ENCODE measurements at places on chromosomes 7 and 10.

- no peak for DNase-seq
These were observed 110.9 kb upstream of the CDC14C start for GRCh38 chr7:48813472-48813871.

- no peak for DNase-seq
These were observed 31.9 kb downstream of the DPCD start for GRCh38 chr10:101619983-101620382.

DNA sequence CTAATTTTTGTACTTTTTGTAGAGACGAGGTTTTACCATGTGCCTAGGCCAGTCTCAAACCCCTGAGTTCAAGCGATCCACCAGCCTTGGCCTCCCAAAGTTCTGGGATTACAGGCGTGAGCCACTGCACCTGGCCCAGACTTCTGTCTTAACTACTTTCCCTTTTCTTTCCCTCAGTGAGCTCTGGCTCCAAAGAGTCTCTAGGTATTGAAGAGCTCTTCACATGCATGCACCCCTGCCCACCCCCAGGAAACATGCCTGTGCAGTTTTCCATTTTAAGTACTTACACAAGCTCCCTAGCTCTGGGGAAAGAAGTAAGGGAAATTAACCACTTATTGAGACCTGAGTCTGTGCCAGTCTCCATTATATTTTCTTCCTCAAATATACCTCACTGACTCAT lies 2.0 kb downstream of the MYOZ1 start:
- no peak for DNase-seq

DNA sequence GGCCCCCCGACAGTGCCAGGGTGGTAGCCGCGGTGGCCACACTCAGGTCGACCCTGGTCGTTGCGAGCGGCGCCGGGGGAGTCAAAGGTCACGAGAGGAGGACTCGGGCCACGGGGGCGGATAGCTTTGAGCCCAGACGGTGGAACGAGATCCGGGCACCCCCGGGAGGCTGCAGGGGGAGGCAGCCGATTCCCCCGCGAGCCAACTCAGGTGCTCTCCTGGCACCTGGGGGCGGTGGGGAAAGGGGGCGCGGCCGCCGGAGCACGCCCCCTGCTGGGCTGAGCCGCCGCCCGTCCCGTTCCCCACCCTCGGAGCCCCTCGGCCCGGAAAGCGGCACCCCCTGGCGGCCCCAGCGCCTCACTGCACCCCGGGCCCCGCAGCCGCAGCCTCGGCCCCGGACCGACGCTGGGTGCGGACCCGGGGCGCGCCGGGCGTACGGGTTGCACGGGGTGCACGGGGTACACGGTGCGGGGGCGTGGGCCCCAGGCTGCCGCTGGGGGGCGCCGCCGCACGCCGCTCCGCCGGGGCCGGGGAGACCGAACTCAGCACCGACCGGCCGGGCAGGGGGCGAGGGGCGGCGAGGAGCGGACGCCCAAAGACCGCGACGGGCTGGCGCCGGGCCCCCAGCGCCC lies 521 bp upstream of the NYAP1 start:
- DNase-seq = peak; percentile 75

- no peak for DNase-seq
These were observed 407.7 kb downstream of the SH2D4B start for GRCh38 chr10:80945264-80945880.

GRCh38 chr7:2299870-2300512 lies 14.2 kb downstream of the SNX8 start:
- no peak for DNase-seq

DNA sequence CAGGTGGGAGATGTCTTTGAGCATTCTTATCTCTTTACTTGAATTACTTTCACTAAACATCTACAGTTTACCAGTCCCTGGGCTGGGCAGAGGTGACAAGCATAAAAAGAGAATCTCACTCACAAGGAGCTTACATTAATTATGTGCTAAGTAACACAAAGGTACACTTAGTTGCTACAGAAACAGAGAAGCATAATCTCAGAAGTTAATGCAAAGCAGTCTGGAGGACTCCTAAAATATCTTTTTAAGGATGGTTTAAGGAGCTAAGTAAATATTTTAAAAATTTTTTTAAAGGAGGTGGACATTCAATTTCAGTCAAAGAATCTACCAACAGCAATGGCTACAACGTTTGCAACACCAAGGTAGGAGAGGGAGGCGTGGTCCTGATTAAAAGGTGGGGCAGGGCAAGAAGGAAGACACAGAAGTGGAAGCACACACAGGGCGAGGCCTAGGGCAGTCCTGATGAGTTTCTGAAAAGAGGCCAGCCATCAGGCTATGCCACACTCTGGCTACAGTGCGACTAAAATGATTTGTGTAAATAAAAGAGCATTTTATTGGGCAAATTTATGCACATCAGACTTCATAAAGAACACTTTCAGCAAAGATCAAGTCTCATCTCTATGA lies 5.3 kb downstream of the LARP4B start:
- no peak for DNase-seq

GRCh38 chr7:69192134-69192533 lies 406.1 kb upstream of the AUTS2 start:
- DNase-seq = no peak

DNA sequence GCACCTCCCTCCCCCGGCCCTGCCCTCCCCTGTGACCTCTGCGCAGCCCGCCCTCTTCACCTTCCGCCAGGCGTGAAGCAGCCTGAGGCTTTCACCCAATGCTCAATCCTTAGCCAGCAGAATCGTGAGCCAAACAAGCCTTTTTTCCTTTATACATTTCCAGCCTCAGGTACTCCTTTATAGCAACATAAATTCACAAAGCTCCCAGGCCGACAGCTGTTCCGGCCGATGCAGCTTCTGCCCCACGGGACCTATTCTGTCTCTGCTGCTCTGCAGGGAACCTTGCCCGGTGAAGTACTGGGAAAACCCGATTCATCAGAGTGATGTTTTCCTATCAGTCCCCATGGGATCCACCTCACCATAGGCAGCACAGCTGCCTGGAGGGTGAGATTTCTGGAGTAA lies 87.4 kb downstream of the CHST15 start:
- no peak for DNase-seq

DNA sequence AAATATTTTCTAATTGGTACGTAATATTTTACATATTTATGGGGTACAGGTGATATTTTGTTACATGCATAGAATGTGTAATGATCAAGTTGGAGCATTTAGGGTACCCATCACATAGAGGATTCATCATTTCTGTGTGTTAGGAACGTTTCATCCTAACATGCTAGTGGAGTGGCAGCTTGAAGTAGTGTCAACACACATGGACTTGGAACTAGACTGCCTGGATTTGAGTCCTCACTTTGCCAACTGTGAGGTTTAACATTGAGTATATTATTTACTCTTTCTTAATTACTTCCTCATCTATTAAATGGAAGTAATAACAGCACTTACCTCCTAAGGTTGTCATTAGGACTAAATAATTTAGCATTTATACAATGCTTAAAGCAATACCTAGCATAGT lies 241.9 kb downstream of the PLXDC2 start:
- no peak for DNase-seq

DNA sequence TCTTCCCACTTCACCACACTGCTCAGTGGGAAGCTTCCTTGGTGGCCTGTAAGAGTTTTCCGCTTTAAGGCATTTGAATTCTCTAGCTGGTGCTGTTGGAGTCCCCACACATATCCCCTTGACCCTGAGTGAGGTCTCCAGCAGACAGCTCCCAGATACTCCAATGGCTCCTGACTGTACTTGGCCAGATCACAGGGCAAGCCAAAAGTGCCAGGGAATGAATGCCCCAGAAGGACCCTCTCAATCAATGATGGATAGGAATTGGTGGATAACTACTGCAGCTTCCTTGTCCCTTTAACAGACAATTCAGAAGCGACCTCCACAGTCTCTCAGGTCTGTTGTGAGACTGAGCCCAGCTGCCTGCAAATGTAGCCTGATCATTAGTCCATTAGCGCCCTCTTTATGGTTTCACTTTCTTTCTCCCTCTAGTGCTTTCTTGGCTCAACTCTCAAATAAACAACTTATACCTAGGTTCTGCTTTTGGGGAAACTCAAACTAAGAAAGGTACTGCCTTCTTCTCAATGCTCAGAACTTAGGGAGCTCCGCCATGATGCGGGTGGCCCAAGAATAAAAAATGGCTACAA lies 283.0 kb downstream of the TCF7L2 start:
- DNase-seq = no peak

GRCh38 chr10:103808780-103809179 lies 46.6 kb downstream of the SH3PXD2A start:
- DNase-seq = no peak

GRCh38 chr10:58217612-58218011 lies 50.1 kb downstream of the IPMK start:
- DNase-seq = no peak

- no peak for DNase-seq
These were observed 177.1 kb downstream of the DGKI start for GRCh38 chr7:137669706-137670105.

GRCh38 chr7:92606985-92607384 lies 16.8 kb upstream of the FAM133B start:
- DNase-seq = no peak

- no peak for DNase-seq
These were observed 198.3 kb downstream of the RPS24 start for GRCh38 chr10:78231939-78232338.

- no peak for DNase-seq
These were observed 635.6 kb upstream of the SORCS1 start for GRCh38 chr10:107800061-107800460.

- DNase-seq = no peak
These were observed 984.3 kb downstream of the REEP3 start for GRCh38 chr10:64505501-64505900.

DNA sequence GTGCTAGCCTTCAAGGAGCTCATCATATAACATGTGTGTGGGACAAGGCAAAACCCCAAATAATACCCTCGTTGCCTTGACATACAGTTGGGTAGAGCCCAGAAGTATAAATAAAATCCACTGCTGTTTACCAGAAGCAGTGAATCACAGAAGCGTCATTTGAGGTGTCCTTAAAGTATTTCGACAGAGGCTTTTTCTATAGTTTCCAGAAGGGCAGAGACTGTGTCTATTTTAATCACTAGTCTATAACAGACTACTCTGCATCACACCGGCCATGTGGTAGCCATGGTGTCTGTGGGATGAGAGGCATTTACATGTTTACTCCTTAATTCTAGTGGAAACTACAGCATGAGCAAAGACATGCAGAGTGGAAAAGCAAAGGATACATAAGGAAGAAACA lies 131.3 kb downstream of the CTTNBP2 start:
- DNase-seq = no peak

- DNase-seq = no peak
These were observed 16.7 kb downstream of the NOS3 start for GRCh38 chr7:151007469-151007898.

GRCh38 chr10:124293616-124294449 lies 124.9 kb downstream of the OAT start:
- no peak for DNase-seq

- DNase-seq = no peak
These were observed 365.5 kb downstream of the GALNT17 start for GRCh38 chr7:71497256-71497946.

DNA sequence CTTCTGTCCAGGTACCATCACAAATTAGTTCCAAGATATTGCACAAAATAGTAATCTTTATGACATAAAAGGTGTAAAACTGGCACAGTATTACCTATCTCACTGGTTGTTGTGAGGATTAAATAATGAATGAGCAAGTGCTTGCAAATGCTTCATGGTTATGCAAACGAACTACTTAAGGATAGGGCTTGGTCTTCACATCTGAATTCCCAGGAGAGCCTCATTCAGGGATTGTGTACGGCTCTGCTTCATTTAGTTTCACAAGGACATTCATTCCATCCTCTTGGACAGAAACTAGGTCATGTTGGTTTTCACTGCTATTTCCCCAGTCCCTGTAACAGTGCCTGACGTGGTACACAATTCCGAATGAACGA lies 12.1 kb downstream of the ABCA13 start:
- no peak for DNase-seq

- DNase-seq = no peak
These were observed 114.1 kb downstream of the EMX2 start for GRCh38 chr10:117656385-117657367.

GRCh38 chr10:70820976-70821750 lies 5.4 kb downstream of the SGPL1 start:
- DNase-seq = no peak

DNA sequence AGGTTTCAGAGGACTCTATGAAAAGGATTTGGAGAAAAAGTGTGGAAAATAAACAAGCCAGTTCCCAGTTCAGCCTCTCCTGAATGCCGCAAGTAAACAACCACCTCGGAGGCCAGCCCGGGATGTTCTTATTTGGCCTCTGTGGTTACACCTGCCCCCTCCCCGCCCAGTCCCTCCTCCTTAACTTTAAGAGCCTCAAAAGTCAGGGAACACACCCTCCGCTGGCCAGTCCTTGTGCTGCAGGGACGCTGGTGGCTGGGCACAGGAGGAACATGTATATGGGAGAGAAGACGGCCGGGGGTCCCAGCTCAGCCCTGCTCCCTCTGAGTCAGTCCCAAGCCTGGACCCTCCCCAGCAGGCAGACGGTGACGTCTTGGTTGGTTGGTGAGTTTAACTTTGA lies 6.1 kb downstream of the CHST3 start:
- no peak for DNase-seq

DNA sequence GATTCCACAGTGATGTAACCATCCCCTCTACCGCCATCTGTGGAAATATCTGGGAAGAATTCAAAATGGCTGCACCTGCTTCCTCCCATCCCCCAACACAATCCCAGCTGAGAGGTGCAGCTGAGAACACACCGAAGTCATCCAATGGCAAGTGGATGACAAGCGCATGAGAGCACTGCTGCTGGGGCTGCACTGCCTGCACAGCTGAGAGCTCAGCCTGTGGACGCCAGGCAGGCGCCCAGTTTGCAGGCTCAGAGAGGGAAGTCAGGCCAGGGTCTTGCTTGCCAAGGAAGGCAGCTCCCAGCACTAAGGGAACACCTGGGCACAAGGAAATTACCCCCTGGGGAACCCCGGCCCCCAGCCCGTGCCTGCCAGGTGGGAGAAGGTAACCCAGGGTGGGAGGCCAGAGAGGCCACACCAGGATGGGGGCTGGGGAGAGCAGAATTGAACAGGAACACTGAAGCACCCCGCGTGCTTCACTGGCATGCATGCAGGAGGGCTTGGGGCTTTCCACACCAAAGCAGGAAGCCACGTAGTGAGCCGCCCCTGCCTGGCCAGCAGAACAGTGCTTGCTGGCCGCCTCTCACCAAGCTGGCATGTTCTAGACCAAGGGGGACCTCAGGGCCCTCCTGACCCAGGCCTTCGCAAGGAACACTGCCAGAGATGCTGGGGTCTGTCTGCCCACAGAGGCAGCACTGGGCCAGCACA lies 46.2 kb downstream of the FAM53B start:
- DNase-seq = peak; percentile 26

- no peak for DNase-seq
These were observed 100.3 kb upstream of the BTBD16 start for GRCh38 chr10:122170802-122171201.

- no peak for DNase-seq
These were observed 100.5 kb downstream of the PRKAG2 start for GRCh38 chr7:151776446-151776845.
